ENCODE measurements at places on chromosomes 16 and 17. TPM values are rescaled to one million over a fixed set of nuclear protein-coding genes. Genes with fewer than 3 reads are reported as not detected.

- no peak for DNase-seq
These were observed 21.1 kb downstream of the TTYH2 start for GRCh38 chr17:74234486-74234885.

GRCh38 chr17:260031-260791, 78.8 kb upstream of the DOC2B start:
- DNase-seq: no peak

DNA sequence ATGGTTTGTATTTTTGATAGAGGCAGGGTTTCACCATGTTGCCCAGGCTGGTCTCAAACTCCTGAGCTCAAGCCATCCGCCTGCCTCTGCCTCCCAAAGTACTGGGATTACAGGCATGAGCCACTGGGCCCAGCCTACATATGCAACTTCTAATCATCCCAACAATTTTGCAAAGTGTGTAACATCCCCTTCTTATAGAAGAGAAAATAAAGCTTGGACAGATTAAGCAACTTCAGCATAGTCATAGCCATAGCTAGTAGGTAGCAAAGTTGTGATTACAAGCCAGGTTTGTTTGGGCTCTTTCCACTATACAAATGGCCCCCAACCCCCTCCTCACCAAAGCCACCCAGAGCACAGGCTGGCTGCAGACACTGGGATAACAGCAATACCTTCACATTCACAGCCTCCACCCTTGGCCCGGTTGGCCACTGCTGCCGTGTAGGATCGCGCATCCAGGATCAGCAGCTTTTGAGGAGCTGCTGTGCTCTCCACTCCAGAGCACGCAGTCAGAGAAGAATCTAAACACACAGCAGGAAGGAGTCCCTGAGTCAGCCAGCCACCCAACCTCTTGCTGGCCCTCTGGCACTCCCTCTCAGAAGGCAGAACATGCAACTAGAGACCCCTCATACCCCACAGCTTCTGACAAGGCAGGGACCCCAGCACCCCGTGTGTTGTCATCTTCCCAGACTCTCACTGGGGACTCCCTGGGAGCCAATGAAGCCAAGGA, 7.9 kb downstream of the MTMR4 start:
- no peak for DNase-seq

Gene MT3
- 0.94 TPM for total RNA-seq

Gene MYLK3
- total RNA-seq: 0.47 TPM

Gene RBFOX1
- total RNA-seq: not detected

Gene DPEP2
- total RNA-seq: 6.4 TPM

Gene UNC13D
- 154 TPM for total RNA-seq
